H9 (cell line): ENCODE measurements at places on chromosomes 2 and 18. TPM values are rescaled to one million over a fixed set of nuclear protein-coding genes. Genes with fewer than 3 reads are reported as not detected.

GRCh38 chr2:54419388-54419787, 36.7 kb upstream of the SPTBN1 start:
- H3K27me3 ChIP-seq, result no peaks in the 10 kb centered on the region
- H3K4me1 ChIP-seq, result peaks cover 3% of the 10 kb centered on the region; the same call in 1 of the 2 replicates
- no peak for DNase-seq
- H3K4me3 ChIP-seq, result no peak overlapping the region

DNA sequence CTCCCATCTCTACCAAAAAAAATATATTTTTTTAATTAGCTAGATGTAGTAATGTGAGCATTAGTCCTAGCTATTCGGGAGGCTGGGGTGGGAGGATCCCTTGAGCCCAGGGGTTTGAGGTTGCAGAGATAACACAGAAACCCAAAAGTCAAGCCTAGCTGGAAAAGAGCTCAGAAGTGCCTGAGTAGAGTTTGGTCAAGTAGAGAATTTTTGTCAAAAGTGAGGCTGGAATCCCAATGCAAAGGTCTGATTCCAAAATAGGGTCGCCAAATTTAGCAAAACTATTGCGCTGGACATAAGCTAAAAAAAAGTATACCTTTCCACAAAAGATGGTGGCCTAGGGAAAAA, 15.5 kb upstream of the MSH6 start:
- H3K4me3 ChIP-seq, result no peak overlapping the region
- H3K27ac ChIP-seq, result no peak overlapping the region
- DNase-seq, result no peak
- peaks cover 10% of the 10 kb centered on the region; the same call in 1 of the 2 replicates for H3K36me3 ChIP-seq
- no peaks in the 10 kb centered on the region for H3K4me1 ChIP-seq

- H3K36me3 ChIP-seq, result no peaks in the 10 kb centered on the region; the same call in 1 of the 3 replicates
- no peak overlapping the region for H3K27ac ChIP-seq
- no peak overlapping the region for H3K4me3 ChIP-seq
Observed at GRCh38 chr2:239534581-239535412, 134.0 kb upstream of the HDAC4 start.

GRCh38 chr2:181814057-181814491, 77.5 kb upstream of the ITPRID2 start:
- H3K4me3 ChIP-seq, result no peak overlapping the region
- H3K27ac ChIP-seq, result no peak overlapping the region
- no peaks in the 10 kb centered on the region for H3K36me3 ChIP-seq
- H3K4me1 ChIP-seq, result no peaks in the 10 kb centered on the region

DNA sequence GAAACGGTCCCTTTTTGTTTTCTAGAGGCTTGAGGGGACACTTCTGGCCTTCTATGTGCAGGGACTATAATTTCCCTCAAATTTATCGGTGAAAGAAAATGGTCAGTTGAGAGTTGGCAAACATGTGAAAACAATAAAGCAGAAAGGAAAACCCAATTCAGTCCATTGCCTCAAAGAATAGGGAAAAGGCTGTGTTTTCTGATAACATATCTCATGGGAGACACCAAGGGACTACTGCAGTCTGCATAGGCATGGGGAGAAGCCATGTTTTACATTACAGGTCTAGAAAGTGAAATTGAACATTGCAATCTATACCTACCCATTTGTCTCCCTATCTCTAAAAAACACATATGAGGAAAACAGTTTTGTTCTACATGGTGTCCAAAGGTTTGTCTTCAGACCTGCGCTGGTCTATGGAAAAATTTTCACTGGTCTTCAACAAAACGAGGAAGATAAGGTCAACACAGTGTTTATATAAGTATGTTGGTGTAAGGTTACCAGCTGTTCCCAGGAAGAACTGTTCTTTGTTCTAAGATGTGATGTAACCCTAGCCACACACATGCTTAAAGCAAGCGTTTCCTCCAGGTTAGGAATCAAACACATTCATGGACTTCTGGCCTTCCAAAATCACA, 179.7 kb downstream of the MREG start:
- H3K4me3 ChIP-seq, result no peak overlapping the region
- H3K27me3 ChIP-seq, result no peaks in the 10 kb centered on the region
- no peaks in the 10 kb centered on the region for H3K36me3 ChIP-seq
- H3K27ac ChIP-seq, result no peak overlapping the region

GRCh38 chr18:21742315-21742687, 1.7 kb downstream of the MIB1 start:
- no peak for DNase-seq
- H3K27ac ChIP-seq, result no peak overlapping the region
- peak overlapping the region; percentile 88 for H3K4me3 ChIP-seq
- no peaks in the 10 kb centered on the region for H3K36me3 ChIP-seq

- no peaks in the 10 kb centered on the region for H3K36me3 ChIP-seq
- no peak for DNase-seq
- H3K27ac ChIP-seq, result no peak overlapping the region
- no peaks in the 10 kb centered on the region; the same call in 1 of the 2 replicates for H3K4me1 ChIP-seq
- no peaks in the 10 kb centered on the region for H3K27me3 ChIP-seq
- H3K4me3 ChIP-seq, result no peak overlapping the region
Observed at GRCh38 chr2:424306-425171, 136.6 kb upstream of the ALKAL2 start.

DNA sequence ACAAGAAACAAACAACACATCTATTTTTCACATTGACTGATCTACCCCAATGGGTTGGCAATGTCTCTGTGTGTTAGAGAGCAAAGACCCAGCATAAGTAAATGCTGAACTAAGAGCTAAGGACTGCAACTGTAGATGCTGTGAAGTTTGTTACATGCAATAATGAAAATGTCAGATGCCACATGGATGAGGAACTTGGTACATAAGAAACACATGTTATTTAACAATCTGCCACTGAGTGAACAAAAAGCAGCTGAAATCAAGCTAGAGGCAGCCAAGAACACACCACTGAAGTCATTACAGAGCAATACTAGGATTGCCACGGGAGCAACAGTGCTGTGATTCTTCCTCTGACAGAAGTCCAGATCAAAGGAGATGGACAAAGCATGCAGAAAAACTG, 389.4 kb downstream of the CDH2 start:
- H3K27me3 ChIP-seq, result no peaks in the 10 kb centered on the region
- no peak overlapping the region for H3K27ac ChIP-seq
- no peak overlapping the region for H3K4me3 ChIP-seq
- no peaks in the 10 kb centered on the region; the same call in 1 of the 2 replicates for H3K4me1 ChIP-seq
- H3K36me3 ChIP-seq, result no peaks in the 10 kb centered on the region
- no peak for DNase-seq

DNA sequence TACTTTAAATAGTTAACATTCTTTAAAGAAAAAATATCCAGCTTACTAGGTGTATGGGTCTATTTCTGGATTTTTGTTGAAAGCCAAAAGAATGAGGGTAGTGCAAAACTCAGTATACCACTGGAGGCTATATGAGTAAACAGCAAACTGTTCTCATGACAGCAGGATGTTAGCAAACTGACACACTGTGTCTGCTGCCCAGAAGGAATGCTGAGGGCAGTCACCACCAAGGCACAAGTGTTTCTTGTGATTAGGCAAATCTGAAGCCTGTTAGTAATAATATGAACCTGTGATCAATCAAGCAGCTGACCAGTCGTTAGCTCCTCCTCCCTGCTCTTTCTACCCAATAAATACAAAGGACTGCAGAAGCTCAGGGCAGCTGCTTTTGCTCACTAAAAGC, 50.5 kb upstream of the SULT1C3 start:
- no peaks in the 10 kb centered on the region for H3K27me3 ChIP-seq
- H3K36me3 ChIP-seq, result no peaks in the 10 kb centered on the region
- no peak for DNase-seq
- H3K4me3 ChIP-seq, result no peak overlapping the region
- H3K4me1 ChIP-seq, result no peaks in the 10 kb centered on the region

GRCh38 chr2:108956375-108956774, 32.6 kb downstream of the EDAR start:
- no peak for DNase-seq
- H3K36me3 ChIP-seq, result no peaks in the 10 kb centered on the region
- no peak overlapping the region for H3K27ac ChIP-seq
- H3K27me3 ChIP-seq, result no peaks in the 10 kb centered on the region
- no peaks in the 10 kb centered on the region for H3K4me1 ChIP-seq

GRCh38 chr2:147623328-147623727, 221.5 kb upstream of the ACVR2A start:
- H3K4me3 ChIP-seq, result no peak overlapping the region
- DNase-seq, result no peak
- H3K27ac ChIP-seq, result no peak overlapping the region
- no peaks in the 10 kb centered on the region for H3K27me3 ChIP-seq
- no peaks in the 10 kb centered on the region for H3K4me1 ChIP-seq

The DOK6 gene
- 0.20 and 0.33 TPM in 2 replicates for total RNA-seq

The UGT1A5 gene
- not detected in 2 replicates for total RNA-seq

The MARCHF4 gene
- total RNA-seq, result 0.26 and 0.33 TPM in 2 replicates

The TAF4B gene
- 19.8 and 20.4 TPM in 2 replicates for total RNA-seq

The LYPD1 gene
- 10.6 and 11.2 TPM in 2 replicates for total RNA-seq

The CTLA4 gene
- not detected in 2 replicates for total RNA-seq
